ENCODE measurements at places on chromosomes 4 and X.

- no peak for DNase-seq
These were observed 75.0 kb downstream of the NBDY start for GRCh38 chrX:56803850-56804681.

DNA sequence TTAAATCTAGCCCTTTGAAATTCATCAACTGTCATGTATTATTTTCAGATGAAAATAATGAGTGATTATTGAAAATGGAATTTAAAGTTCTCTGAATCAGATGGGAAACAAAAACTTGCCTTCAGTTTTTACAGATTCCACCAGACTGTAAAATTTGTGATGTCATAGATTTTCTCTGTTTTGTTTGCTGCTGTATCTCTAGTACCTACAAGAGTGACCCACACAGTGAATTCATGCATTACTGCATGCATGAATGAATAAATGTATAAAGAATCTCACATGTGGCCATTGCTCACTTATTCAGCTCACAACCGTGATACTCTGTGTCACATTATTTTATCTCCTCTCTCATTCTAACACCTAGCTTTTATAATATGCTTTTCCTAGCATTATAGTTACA lies 532.2 kb upstream of the AGA start:
- DNase-seq = no peak

DNA sequence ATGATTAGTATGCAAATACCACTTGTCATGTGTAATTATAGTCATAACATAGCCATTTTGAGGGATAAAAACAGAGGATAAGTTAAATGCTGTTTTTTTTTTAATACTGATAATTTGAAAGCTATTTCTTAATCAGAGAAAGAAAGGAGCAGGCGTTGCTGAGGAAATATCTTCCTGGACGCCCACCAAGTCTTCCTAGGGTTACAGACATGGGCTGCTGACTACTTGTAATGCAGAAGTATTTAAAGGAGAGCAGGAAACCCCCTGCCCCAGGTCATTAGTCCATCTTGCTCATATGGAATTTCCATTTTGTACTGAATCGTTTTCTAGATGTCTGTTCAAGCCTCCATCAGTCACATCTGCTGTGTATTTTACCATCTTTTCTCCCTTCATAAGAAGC lies 176.2 kb downstream of the ADGRL3 start:
- DNase-seq = no peak

- DNase-seq = no peak
These were observed 333.2 kb upstream of the MAD2L1 start for GRCh38 chr4:120399826-120400225.

GRCh38 chr4:76897536-76898384 lies at the start of gene SOWAHB:
TSS of gene SOWAHB (minus strand) at chr4:76898144. CDS start at chr4:76897849, 295 bp downstream.
- no peak for DNase-seq

DNA sequence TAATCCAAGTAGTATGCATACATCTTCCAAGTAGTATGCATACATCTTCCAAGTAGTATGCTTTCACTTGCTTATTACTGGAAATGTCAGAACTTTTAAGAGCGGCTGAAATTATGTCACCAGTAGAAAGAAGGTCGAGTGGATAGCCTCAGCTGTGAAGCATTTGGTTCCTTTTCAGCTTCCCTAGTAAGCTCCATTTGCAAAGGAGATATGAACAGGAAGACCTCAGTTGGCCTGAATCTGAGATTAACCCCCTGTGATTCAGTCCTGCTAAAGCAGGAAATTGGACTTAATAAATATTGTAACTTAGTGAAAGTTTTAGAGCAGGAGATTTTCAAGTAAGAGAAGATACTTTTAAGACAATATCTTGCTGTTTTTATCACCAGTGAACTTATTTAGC lies 48.1 kb downstream of the PCDH7 start:
- no peak for DNase-seq

GRCh38 chr4:147879676-147880075 lies 147.8 kb downstream of the ARHGAP10 start:
- no peak for DNase-seq

DNA sequence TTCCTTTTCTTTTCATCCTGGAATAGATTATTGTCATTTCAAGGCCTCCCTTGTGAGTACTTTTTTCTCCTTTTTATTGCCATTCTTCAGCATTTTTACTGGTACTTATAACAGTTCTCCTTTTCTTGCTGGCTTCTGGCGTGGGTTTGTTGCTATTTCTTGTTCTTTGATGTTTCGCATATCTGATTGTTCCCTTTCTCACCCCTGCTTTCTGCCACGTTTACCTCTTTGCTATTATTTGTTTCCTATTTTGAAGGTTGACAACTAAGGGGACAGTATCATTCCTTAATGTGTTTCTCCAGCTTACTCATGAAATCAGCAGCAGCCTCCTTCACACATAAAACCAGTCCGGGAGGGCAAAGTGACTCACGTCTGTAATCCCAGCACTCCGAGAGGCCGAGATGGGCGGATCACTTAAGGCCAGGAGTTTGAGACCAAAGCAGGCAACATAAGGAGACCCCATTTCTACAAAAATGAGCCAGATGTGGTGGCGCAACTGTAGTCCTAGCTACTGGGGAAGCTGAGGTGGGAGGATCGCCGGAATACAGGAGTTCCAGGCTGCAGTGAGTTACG lies 72.6 kb downstream of the DMD start:
- DNase-seq = no peak

DNA sequence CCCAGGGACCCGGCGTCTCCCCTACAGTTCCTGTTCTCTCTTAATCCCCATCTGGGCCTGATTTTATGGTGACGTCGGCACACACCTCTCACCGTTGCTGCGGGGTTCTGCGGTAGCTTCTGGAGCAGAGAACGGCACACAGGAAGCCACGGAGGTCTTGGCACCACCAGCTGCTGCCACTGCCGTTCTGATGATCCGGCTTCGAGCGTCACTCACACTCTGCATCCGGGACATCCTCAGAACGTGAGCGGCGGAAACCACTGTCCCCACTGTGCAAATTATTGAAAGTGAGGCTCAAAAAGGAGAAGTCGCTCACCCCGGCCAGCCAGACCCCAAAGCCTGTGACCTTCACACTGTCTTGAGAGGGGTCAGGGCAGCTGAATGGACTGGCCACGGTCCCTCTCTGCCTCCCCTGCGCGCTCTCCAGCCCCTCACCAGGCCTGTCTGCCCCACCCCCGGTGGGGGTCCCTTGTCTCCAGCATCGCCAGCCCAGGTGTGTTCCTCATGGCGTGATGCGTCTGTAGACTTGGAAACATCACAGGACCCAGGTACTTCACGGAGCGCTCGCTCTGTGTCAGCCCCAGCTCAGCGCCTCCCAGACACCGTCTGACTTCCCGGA lies 201.1 kb downstream of the AFAP1 start:
- no peak for DNase-seq

- DNase-seq = no peak
These were observed 535.9 kb downstream of the IQCM start for GRCh38 chr4:149279776-149280175.

GRCh38 chrX:143788265-143788664 lies 67.7 kb upstream of the SPANXN2 start:
- DNase-seq = no peak

GRCh38 chrX:109632906-109633504 lies 8.0 kb upstream of the KCNE5 start:
- DNase-seq = no peak

DNA sequence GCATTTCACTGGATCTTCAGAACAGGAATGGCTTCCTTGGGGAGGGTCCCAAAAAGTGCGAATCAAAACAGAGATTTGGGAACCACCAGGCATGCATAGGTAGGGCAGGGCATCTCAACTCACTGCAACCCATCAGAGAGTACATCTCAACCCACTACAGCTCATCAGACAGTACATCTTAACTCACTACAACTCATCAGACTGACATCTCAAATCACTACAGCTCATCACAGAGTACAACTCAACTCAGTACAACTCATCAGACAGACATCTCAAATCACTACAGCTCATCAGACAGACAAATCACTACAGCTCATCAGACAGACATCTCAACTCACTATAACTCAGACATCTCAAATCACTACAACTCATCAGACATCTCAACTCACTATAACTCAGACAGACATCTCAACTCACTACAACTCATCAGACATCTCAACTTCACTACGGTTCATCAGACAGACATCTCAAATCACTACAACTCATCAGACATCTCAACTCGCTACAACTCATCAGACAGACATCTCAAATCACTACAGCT lies 47.5 kb upstream of the CLDN34 start:
- no peak for DNase-seq

- no peak for DNase-seq
These were observed 27.8 kb downstream of the DIPK2B start for GRCh38 chrX:45172890-45173289.

- DNase-seq = no peak
These were observed 28.2 kb downstream of the SULT1E1 start for GRCh38 chr4:69831646-69832325.

- no peak for DNase-seq
These were observed 17.5 kb downstream of the SLC16A2 start for GRCh38 chrX:74438764-74439163.

DNA sequence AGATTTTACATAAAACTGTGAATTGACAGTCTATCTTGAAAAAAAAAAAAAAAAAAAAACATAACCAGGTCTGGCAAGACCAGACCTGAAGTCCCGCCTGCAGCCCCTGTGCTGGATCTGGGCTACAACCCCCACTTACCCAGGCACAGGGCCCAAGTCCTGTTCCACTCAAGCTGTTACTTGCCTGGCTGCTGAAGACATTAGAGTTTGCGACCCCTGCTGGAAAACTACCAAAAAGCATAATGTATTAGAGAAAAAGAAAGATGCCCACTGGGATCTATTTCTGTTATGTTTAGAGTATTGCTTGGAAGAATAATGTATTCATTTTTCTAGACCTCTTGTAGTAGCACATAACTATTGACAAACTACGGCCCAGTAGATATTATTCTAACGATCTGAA lies 4.7 kb downstream of the HS3ST1 start:
- no peak for DNase-seq

DNA sequence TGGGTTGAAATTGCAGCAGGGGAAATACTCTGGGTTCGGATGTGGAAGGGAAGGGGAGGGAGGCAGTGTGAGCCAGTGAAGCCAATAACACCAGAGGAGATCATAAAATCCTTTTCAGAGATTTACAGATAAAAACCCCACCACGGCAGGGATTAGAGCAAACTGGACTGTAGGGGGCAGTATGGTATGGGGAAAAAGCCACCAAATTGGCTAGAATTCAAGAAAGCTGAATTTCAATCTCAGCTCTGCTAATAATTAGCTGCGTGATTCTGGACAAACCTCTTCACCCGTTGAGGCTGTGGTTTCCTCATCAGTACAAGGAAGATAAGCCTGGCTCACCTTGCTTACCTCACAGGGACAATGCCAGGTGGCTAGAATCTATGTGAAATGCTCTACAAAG lies 108.1 kb downstream of the ATG4A start:
- no peak for DNase-seq

- no peak for DNase-seq
These were observed 123.0 kb downstream of the ZNF827 start for GRCh38 chr4:145815626-145816025.

DNA sequence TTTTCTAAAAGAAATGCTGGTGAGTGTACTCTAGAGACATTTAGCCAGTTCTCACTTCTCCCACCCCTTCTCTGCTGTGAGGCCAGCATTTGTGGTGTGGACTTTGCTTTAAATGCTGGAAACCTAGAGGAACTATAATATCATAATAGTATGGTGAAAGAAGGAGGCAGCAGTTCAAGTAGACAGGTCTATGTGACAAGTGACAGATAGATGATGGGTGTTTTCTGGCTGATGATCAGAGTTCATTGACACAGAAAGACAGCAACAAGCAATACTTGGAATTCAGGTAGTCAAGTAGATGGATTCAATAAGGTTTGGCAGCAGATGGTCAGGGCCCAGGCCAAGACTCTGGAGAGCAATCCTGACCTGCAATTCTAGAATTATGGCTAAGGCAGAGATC lies 317.5 kb downstream of the PCDH7 start:
- no peak for DNase-seq

- no peak for DNase-seq
These were observed 67.3 kb downstream of the SLC34A2 start for GRCh38 chr4:25722964-25723363.

DNA sequence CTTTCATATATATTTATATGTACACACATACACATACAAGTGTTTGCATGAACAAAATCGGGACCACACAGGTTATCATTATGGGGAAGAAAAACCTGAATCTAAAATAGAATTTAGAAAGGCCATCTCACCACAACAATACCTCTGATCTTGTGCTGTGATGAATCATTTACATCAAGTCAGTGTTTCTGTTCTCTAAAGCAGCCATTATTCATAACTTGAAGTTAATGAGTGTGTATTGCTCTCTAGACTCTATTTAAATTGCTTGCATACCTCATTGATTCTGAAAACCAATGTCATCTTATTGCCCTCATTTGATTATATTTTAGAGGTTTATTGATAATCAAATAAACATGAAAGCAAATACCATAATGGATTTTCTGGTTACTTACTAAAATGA lies 71.6 kb downstream of the FAM114A1 start:
- no peak for DNase-seq

DNA sequence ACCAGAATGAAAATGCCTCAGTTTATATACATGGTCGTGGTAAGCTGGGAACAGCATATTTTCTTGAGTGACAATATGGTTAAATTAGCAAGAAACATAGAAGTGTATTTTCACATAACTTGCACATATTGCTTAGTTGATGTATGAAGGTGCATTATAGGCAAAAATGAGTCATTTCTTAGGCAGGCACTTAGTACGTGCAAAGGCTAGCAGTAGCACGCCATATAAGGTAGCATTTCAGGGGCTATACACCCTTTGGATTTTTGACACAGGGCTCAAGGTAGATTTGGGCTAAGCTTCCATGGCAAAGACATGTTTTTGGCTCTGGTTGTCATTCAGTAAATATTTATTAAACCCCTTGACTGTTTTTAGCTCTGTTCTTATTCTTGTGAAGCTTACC lies 33.1 kb downstream of the PCDH7 start:
- DNase-seq = peak; percentile 26
